GM23338 (cell line): ENCODE measurements at places on chromosomes 6 and 20. TPM values are rescaled to one million over a fixed set of nuclear protein-coding genes. Genes with fewer than 3 reads are reported as not detected.
A peak's percentile ranks its signal among the peaks of the same experiment; 100 is the strongest.

The SUMO4 gene
- polyA plus RNA-seq = 1.2 and 2.1 TPM in 2 replicates

The MDN1 gene
- polyA plus RNA-seq = 165 and 187 TPM in 2 replicates

The PTK7 gene
- 46.1 and 52.2 TPM in 2 replicates for polyA plus RNA-seq

The CDH26 gene
- 2.0 and 2.3 TPM in 2 replicates for polyA plus RNA-seq

The LY6G5C gene
- polyA plus RNA-seq = 2.1 TPM in 2 replicates

The COL9A1 gene
- polyA plus RNA-seq = 13.8 and 16.0 TPM in 2 replicates

The LY6G6F gene
- polyA plus RNA-seq = not detected in 2 replicates

The LTA gene
- polyA plus RNA-seq = not detected in 2 replicates

DNA sequence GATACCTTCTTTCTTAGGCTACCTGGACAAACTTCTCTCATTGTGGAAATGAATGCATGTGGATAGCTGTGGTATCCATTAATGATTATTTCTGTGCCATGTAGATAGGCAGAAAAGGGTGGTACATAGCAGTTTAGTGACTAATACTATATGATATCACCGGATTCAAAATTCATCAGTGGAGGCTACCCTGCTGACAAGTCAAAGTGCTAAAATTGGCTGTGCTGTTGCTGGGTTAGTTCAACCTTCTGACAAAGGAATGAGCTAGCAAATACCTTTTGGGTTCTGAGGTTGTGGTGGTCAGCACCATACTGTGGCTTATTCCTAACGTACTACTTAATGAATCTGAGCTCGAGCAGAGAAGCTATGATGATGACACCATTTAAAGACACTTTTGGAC is 109.1 kb downstream of the TFAP2B start:
- DNase-seq = no peak

DNA sequence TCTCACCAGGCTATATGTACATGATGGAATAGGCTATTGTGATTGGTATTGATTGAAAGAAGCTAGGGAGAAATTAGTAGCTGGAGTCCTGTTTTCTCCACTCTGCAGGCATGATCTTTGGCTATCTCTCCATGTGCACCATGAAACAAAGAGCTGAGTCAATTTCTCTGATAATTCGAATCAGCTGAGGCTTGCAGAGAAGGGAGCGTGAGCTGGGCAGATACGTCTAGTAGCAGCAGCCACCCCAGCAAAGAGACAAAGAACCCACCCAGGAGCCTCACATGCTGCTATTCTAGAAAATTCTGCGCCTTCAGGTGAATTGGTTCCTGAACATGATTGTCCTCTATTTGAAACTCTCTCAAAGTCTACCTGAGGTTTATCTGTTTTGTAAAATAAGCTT is 6.9 kb upstream of the SGK1 start:
- no peak for DNase-seq

DNA sequence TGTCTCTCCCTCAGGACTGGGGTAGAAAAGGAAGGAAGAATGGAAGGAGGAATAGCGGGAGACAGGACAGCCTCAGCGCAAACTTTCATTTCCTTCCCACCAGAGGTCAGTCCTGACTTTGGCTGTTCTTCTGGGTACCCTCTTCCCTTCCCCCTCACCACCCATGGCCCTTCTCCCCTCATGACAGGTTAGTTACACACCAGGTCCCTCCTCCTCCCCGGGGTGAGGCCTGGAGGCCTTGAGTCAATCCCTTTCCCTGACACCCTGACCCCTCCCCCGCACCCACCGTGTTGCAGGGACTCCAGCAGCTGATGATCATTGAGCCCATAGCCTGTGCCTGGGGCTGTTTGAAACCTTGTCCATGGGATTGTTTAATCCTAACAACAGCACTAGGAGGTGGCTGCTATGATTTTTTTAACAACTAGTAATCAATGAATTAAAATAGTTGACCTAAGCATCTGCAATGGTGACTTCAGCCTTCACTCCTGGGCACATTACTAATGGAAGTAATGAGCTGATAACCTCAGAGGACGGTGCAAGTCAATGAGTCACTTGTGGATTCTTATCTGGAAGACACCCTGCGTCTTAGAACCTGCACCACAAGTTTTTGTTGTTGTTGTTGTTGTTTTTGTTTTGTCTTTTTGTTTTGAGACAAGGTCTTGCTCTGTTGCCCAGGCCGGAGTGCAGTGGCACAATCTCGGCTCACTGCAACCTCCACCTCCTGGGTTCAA is 46.6 kb upstream of the CCDC167 start:
- DNase-seq = peak; percentile 30

DNA sequence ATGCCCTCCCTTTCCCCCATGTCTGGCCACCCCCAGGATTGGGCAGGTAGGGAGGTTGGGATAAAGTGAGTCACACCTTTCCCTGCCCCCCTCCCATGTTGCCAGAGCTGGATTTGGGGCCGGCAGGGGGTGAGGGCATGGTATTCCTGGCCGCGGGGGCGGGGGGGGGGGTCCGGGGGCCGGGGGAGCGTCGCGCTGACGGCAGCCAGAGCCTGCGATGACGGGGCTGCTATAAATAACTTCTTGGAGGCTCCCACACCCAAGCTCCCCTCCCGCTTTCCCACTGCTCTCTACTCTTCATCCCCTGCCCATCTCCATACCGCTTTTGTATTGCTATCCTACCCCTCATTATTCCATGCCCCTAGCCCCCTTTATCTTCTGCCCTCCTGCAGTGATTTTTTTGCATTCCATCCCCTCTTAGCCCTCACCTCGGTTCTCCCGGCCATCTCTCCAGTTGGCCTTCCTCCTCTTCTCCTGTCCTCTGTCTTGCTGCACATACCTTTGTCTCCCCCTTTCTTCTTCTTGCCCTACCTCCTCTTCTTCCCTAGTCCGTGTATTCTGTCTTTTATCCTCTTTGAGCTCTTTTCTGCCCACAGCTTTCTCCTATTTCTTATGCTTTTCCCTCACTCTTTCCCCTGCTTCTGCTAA is 13.8 kb downstream of the SYNGAP1 start:
- peak; percentile 64 for DNase-seq

DNA sequence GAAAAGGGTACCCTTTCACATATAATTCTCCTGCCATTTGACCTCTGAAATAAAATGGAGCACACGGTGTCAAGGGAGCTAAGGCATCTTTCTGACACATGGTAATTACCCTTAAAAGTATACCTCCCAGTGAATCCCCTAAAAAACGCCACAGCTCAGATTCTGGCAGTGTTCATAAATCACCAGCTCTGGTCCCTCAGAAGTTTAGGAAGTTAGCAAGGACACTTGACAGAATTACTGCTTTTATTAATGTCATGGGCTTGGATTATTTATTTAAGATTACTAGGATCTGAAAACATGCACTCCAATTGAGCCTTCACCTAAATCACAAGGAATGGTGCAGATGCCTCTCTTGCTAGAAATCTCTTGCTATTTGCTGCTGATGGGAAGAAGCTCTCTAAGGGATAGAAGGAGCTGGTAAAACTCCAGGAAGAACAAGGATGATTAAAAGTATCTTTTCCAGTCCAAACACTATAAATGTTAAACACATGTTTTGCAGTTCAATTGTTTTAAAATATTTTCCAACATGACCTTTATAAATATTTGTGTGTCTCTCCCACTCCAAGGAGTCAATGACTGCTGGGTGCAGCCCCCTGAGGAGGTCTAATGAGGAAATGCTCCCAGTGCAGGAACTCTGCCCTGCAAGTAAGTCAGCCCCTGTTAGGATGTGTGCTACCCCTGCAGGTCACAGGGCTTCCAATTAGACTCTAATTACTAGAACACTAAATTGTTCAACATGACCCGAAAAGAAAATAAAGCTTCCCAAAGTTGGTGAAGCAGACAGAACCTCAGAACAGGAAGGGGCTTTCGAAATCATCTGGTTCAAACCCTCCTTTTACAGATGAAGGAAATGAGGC is 230.3 kb downstream of the TFAP2A start:
- DNase-seq = no peak

DNA sequence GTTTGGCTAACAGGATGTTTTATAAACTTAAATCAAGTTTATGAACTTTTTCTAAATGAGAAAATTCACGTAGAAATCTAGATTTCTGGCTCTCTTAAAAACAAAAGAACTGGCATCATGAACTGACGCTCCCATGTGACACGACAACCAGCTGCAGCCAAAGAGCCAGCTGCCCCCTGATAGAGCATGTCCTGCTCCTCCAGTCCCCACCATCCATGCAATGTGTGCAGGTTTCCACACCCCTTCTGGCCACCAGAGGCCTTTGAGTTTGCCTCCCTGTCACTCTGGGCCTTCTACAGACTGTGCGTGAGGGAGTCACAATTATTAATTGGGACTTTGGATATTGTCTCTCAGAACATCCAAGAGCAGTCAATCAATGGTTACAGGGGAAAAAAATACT is 1.6 kb upstream of the GPLD1 start:
- no peak for DNase-seq

GRCh38 chr6:41596096-41596685 is 42.1 kb upstream of the MDFI start:
- no peak for DNase-seq

DNA sequence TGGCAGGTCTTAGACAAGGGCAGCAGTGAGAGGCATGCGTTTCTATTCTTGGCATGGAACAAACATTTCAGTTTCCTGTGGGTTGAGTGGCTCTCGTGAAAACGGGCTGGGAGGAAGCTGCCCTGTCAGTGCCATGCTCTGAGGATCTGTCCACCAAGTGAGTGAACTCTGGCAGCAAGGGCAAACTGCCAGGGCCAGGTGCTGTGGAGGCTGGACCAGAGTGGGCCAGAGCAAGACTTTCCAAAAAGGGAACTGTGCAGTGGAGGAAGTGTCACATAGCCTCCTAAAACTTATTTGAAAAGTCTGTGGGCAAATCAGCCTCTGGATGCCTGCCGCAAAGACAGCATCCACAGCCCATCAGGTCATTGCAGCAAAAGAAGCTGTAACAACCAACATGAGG is 44.2 kb upstream of the TAB2 start:
- DNase-seq = no peak

DNA sequence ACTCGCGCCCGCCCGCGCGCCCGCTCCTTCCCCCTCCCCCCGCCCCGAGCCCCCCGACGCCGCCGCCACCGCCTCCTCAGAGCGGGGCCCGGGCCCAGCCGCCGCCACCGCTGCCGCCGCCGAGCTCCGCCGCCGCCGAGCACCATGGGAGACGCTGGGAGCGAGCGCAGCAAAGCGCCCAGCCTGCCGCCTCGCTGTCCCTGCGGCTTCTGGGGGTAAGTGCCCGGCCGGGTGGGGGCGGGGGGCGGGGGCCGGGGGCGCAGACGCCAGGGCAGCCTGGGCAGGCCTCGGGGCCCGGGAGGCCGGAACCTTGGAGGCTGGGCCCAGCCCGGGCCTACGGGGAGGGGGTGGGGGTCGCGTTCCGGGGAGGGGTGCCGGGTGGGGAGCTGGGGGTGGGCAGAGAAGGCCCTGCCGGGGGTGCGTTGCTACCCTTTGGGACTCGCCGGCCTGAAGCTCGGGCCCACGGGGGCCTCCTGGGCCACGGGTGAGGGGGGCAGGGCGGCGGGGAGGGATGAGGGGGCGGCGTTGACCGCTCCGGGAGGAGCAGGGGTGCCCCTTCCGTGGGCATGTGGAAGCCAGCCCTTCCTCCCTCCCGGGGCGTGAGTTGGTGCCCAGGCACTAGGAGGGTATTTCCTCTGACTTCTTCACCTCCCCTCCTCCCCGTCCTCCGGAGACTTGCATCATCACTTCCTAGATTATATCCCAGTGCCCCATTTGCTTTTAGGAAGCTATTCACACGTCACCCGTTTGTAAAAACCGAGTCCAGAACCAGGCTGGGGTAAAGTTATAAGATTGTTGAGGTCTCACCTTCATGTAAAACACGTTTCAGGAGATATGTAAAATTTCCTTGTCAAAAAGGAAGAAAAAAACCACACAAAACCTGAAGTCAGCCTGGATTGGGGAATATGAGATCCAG is 533 bp downstream of the ZFAND3 start:
- DNase-seq = peak; percentile 69

- DNase-seq = no peak
Observed at GRCh38 chr6:19705606-19706005, 131.6 kb upstream of the ID4 start.

- no peak for DNase-seq
Observed at GRCh38 chr20:24185791-24186190, 197.2 kb upstream of the GGTLC1 start.

DNA sequence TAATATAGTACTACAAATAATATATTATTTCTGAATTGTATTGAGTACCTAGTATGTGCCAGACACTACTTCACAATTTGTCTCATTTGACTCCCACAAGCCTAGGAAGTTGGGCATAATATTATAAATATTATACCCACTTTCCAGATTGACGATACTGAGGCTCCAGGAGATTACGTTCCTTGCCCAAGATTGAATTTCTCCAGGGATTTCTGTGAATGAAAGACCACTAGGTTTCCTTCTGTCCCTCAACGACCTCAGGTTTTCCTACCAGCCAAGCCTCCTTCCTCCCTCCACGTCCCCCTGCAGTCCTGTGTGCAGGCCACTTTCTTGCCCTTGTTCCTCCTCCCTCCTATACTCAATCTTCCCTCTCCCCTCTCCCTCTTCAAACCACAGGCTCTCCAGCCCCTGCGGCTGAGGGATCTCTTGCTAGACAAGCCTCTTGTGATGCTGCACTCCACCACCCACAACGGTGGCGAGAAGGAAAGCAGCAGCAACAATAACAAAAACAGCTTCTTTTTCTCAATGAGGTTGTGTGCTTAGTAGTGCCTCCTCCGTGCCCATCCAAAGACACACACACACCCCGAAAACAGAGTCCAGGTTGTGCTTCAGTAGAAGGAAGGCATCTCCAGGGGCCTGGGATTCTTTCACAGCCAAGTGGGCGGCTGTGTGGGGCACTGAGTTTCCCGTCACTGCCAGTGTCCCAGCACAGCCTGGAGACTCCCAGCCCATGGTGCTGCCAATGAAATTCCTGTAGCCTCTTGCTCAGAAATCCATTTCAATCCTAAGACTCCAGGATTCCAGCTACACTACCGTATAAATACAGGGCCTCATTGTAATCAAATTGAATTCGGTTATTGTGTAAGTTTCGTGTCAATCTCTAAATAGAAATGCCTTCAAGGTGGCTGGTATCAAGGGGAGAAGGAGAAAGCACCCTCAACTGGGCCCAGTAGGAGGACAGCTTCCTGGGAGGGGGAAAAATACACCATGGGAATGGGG is 94.4 kb downstream of the NCR2 start:
- DNase-seq = no peak

GRCh38 chr20:11035211-11035610 is 361.4 kb upstream of the JAG1 start:
- DNase-seq = no peak

- no peak for DNase-seq
Observed at GRCh38 chr6:137363805-137364138, 130.4 kb downstream of the OLIG3 start.

- DNase-seq = no peak
Observed at GRCh38 chr6:12383448-12383847, 93.3 kb downstream of the EDN1 start.
